Endothelial cell (in vitro differentiated cells): ENCODE measurements at places on chromosomes 11 and 22. TPM values are rescaled to one million over a fixed set of nuclear protein-coding genes. Genes with fewer than 3 reads are reported as not detected.

Gene PANX2
- 0.87 TPM for total RNA-seq

Gene AQP11
- total RNA-seq = 0.33 TPM

Gene PARVG
- 0.90 TPM for total RNA-seq

Gene HTR3A
- total RNA-seq = not detected

Gene PISD
- 53.0 TPM for total RNA-seq

Gene NXPE2
- total RNA-seq = 0.33 TPM

Gene MPZL2
- total RNA-seq = 1.0 TPM

Gene SLC43A3
- 17.5 TPM for total RNA-seq

GRCh38 chr11:75303544-75304224 lies 47.8 kb downstream of the ARRB1 start:
- H3K27ac ChIP-seq = peak overlapping the region; percentile 32
- no peak for DNase-seq
- H3K27me3 ChIP-seq = no peaks in the 10 kb centered on the region
- no peak overlapping the region for H3K4me3 ChIP-seq

GRCh38 chr22:40238425-40239344 lies 61.0 kb downstream of the TNRC6B start:
- no peak overlapping the region for H3K27ac ChIP-seq
- peaks cover 2% of the 10 kb centered on the region for H3K27me3 ChIP-seq
- H3K4me1 ChIP-seq = no peaks in the 10 kb centered on the region

GRCh38 chr22:44408829-44409192 lies 89.2 kb downstream of the RTL6 start:
- H3K4me3 ChIP-seq = no peak overlapping the region
- H3K27me3 ChIP-seq = peaks cover 7% of the 10 kb centered on the region
- no peaks in the 10 kb centered on the region for H3K36me3 ChIP-seq
- DNase-seq = no peak
- H3K4me1 ChIP-seq = peaks cover 5% of the 10 kb centered on the region
- no peak overlapping the region for H3K27ac ChIP-seq

DNA sequence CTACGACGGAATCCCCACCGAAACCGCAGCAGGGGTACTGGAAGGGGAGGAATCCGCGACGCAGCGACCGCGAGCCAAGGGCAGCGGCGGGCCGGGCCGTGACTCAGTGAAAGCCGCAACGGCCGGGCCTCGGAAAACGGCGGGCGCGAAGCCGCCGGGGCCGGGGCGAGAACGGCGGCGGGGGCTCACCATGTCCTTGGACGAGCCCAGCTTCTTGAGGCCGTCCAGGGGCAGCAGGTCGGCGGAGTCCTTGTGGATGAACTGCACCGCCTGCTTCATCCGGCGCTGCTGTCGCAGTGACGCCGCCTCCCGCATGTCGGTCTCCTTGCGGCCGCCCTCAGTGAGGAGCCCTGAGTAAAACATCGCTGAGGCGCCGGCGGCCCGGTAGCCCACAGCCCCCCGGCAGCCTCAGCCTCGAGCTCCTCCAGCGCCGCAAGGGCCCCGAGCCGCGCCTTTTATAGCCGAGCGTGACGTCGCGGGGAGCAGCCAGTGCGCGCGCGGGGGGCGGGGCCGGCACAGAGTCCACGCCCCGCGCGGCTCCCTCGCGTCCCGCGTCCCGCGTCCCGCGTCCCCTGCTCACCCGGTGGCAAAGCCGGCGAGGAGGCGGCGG lies at the start of gene NRIP3:
Gene NRIP3, minus strand, starts transcription at position 429 of the 610 bp plus-strand sequence. Its CDS starts 66 bp downstream, at position 363.
- H3K27ac ChIP-seq = peak within 1 kb of the TSS; percentile 2
- H3K4me3 ChIP-seq = peak within 1 kb of the TSS; percentile 85
- H3K27me3 ChIP-seq = peaks cover 17% of the 10 kb centered on the region
- peaks cover 15% of the 10 kb centered on the region for H3K4me1 ChIP-seq
- DNase-seq = peak; percentile 52
- H3K36me3 ChIP-seq = peaks cover 9% of the 10 kb centered on the region

- DNase-seq = no peak
- H3K27ac ChIP-seq = no peak overlapping the region
- peaks cover 2% of the 10 kb centered on the region for H3K27me3 ChIP-seq
- no peak overlapping the region for H3K4me3 ChIP-seq
These were observed 61.6 kb downstream of the C11orf65 start for GRCh38 chr11:108405706-108406105.

GRCh38 chr11:9716275-9717039 lies 52.6 kb downstream of the SWAP70 start:
- peaks cover 5% of the 10 kb centered on the region for H3K27me3 ChIP-seq
- H3K4me3 ChIP-seq = peak overlapping the region; percentile 11
- peak overlapping the region; percentile 89 for H3K27ac ChIP-seq
- peaks cover 40% of the 10 kb centered on the region for H3K4me1 ChIP-seq

- peaks cover 23% of the 10 kb centered on the region for H3K36me3 ChIP-seq
- peaks cover 14% of the 10 kb centered on the region for H3K27me3 ChIP-seq
- H3K27ac ChIP-seq = no peak overlapping the region
- H3K4me3 ChIP-seq = no peak overlapping the region
These were observed 126.3 kb downstream of the RRAS2 start for GRCh38 chr11:14232652-14233051.

DNA sequence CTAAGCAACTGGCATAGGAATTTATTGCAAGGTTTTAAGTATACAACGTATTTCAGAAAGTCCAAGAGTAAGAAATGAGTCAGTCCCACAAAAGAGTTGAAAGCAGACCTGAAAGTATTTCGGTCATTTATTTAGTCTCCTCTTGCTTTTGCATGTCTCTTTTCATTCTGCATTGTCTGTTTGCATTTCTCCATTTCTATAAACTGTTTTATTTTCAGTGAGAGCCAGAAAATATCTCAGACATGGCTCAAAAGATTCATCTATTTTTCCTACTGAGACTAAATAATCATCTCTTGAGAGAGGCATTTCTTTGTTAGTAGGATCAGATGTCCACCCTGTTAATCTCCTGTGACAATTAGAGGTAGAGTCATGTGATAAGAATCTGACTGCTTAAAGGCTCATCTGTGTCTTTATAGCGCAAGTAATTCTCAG lies 219.1 kb upstream of the CCDC179 start:
- no peaks in the 10 kb centered on the region for H3K4me1 ChIP-seq
- DNase-seq = no peak
- H3K4me3 ChIP-seq = no peak overlapping the region
- H3K27me3 ChIP-seq = no peaks in the 10 kb centered on the region
- no peak overlapping the region for H3K27ac ChIP-seq

- DNase-seq = peak; percentile 50
- no peak overlapping the region for H3K4me3 ChIP-seq
- no peaks in the 10 kb centered on the region for H3K27me3 ChIP-seq
- peak overlapping the region; percentile 89 for H3K27ac ChIP-seq
- peaks cover 33% of the 10 kb centered on the region for H3K4me1 ChIP-seq
These were observed 169.5 kb downstream of the EFCAB6 start for GRCh38 chr22:43642319-43643206.

GRCh38 chr22:46394622-46395021 lies 59.1 kb downstream of the TRMU start:
- no peak for DNase-seq
- H3K4me3 ChIP-seq = no peak overlapping the region
- H3K36me3 ChIP-seq = no peaks in the 10 kb centered on the region
- no peak overlapping the region for H3K27ac ChIP-seq
- H3K4me1 ChIP-seq = no peaks in the 10 kb centered on the region
- H3K27me3 ChIP-seq = peaks cover 11% of the 10 kb centered on the region

DNA sequence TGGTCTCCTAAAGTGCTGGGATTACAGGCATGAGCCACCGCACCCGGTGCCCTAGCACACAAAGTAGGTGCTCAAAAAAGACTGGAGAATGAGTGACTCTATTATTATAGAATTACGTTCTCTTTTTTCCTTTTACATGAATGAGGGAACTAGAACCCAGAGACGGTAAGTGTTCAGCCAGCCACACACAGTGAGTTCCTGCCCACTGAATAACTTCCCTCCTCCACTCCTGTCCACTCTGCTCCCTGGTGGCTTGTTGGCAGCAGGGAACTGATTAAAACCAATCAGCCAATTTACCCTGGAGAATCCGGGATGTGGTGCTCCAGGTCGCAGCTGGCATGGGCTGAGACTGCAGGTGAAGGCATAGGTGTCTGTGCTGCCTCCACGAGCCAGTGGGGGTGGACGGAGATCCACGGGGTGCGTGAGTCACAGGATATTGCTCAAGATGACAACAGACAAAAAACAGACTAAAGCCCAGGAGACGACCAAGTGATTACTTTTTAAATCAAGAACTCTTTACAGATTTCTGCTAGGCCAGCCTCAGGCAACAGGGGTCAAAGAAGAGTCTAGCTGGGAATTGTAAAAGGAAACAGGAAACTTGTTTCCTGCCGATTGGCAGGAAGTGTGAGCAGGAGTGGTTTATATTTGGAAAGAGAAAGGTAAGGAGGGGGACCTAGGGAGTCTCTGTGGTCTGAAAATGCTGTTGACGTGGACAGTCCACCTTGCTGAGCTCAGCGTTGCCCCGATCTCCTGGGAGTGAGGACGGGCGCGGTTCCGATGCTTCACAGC lies 95.2 kb upstream of the TP53I11 start:
- H3K36me3 ChIP-seq = no peaks in the 10 kb centered on the region
- peak overlapping the region; percentile 15 for H3K4me3 ChIP-seq
- peak overlapping the region; percentile 70 for H3K27ac ChIP-seq
- DNase-seq = peak; percentile 30
- H3K4me1 ChIP-seq = peaks cover 57% of the 10 kb centered on the region
- peaks cover 8% of the 10 kb centered on the region for H3K27me3 ChIP-seq

- no peak for DNase-seq
- H3K4me3 ChIP-seq = no peak overlapping the region
- H3K4me1 ChIP-seq = no peaks in the 10 kb centered on the region
- no peaks in the 10 kb centered on the region for H3K36me3 ChIP-seq
These were observed 97.1 kb upstream of the SYT13 start for GRCh38 chr11:45383224-45383623.

- H3K4me1 ChIP-seq = peaks cover 93% of the 10 kb centered on the region
- H3K27me3 ChIP-seq = peaks cover 12% of the 10 kb centered on the region
- peaks cover 4% of the 10 kb centered on the region for H3K36me3 ChIP-seq
- H3K4me3 ChIP-seq = no peak overlapping the region
These were observed 41.1 kb downstream of the BCR start for GRCh38 chr22:23221351-23221804.

DNA sequence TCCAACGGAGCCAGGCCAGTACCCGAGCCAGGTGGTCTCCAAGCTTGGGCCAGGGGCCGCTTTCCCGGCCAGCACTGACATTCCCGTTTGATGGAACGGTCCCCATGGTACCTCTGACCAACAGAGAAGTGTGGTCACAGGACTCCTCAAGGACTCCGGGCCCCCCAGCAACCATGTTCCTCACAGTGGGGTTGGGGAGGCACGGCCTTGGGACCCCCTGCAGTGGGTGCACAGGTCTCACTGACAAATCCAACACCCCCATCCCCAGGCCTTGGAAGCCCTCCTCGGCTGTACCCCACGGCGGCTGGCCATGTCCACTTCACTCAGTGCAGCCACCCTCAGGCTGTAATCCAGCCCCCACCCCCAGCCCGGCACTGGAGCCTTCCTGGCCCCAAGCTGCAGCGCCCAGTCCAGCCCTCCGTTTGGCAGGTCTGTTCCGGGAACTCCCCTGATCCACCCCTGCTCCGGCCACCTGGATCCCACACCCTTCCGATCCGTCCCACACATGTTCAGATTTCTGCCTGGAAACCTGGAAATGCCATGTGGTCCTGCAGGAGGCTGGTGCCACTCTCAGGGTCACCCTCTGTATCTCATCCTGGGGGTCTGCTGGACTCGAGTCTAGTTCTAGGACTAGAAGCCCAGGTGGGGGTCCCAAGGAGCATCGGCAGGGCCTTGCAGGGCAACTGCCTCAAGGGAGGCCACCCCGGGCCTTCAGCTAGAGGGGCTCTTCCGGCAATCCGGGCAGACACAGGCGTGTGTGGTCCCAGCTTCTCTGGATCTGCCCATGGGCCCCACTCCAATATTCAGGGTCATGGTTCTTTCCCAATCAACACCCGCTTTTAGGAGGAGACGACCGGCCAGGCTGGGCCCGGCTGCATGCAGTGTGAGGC lies 26.6 kb downstream of the TBX1 start:
- no peaks in the 10 kb centered on the region for H3K36me3 ChIP-seq
- H3K27ac ChIP-seq = no peak overlapping the region
- no peaks in the 10 kb centered on the region for H3K27me3 ChIP-seq
- no peak for DNase-seq
- H3K4me3 ChIP-seq = no peak overlapping the region

DNA sequence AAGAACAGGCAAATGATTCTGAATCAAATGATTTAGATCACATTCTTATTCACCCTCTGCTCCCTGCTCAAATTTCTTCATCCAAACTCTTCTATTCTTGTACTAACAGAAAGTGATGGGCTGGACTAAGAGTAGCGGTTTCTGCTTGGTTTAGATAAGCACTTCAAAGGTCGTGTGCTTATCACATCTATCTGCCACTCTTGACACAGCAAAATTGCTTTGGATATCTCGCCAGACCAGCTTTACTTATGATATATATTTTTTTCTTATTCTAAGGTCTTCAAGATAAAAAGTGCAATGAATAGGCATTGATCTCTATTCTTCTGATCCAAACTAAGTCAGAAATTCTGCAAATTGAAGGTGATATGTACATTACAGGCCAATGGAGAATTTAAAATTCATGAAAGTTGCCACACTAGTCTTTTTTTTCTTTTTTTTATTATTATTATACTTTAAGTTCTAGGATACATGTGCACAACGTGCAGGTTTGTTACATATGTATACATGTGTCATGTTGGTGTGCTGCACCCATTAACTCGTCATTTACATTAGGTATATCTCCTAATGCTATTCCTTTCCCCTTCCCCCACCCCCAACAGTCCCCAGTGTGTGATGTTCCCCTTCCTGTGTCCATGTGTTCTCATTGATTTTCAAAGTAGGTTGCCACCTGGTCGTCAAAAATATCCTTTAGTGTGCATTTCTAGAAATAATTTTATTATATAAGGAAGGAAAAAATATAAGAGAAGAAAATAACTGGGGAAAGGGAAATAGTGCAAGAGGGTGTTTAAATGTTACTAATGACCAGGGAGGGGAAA lies 1941.0 kb upstream of the RAG2 start:
- H3K4me1 ChIP-seq = no peaks in the 10 kb centered on the region
- H3K27me3 ChIP-seq = peaks cover 4% of the 10 kb centered on the region
- no peak for DNase-seq
- no peaks in the 10 kb centered on the region for H3K36me3 ChIP-seq

GRCh38 chr11:128477278-128477677 lies 110.1 kb downstream of the ETS1 start:
- H3K27ac ChIP-seq = no peak overlapping the region
- H3K4me1 ChIP-seq = peaks cover 37% of the 10 kb centered on the region
- no peak overlapping the region for H3K4me3 ChIP-seq
- H3K36me3 ChIP-seq = peaks cover 74% of the 10 kb centered on the region

DNA sequence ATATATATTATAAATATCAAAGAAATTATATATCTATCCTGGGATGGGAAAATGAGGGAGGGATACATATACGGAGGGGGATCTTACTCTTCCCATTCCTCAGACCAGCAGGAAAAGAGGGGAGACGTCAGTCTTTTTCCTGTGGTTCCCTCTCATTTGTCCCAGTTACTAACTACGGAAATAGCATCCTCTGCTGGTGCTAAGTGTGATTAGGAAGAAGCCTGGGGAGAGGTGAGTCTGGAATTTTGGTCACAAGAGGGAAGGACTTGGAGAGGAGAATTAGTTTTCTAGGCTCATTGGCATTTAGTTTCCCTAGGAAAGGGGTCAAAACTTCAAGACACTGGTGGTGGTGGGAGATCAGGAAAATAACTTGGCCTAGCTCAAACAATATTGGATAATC lies 11.6 kb downstream of the MED19 start:
- no peak for DNase-seq
- peaks cover 43% of the 10 kb centered on the region for H3K36me3 ChIP-seq
- no peaks in the 10 kb centered on the region for H3K27me3 ChIP-seq
- no peak overlapping the region for H3K27ac ChIP-seq
